ENCODE measurements at places on chromosomes 2 and 18.

- DNase-seq, result no peak
Observed at GRCh38 chr2:233486778-233487552, 79.6 kb downstream of the USP40 start.

DNA sequence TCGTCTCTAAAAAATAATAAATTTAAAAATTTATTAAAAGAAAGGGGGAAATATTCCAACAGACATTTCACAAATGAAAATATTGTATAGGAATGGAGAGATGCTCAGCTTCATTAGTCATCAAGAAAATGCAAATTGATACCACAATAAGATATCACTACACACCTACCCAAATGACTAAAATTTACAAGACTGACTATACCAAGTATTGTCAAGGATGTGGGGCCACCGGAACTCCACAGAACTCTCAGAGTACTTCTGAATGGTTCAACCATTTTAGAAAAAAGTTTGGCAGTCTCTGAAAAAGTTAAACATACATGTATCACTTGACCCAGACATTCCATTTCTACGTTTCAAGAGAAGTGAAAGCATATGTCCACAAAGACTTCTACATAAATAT is 163.4 kb downstream of the EHBP1 start:
- no peak for DNase-seq

- no peak for DNase-seq
Observed at GRCh38 chr2:171407030-171407675, 26.6 kb downstream of the METTL8 start.

GRCh38 chr18:9658087-9658641 is 43.8 kb upstream of the PPP4R1 start:
- DNase-seq, result no peak

DNA sequence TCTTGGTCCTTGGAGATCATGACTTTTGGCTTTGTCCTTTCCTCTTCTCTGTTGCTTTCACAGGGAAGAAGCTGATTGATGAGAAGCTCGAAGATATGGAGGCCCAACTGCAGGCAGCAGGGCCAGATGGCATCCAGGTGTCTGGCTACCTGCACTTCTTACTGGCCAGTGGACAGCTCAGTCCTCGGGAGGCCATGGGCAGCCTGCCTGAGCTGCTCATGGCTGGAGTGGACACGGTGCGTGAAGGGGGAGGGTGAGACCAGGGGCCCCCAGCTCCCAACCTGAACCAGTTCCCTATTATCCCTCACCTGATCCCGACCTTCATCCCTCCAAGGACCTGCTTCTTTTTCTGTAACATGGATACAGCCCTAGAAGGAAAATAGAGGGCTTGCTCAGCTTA is 18.7 kb downstream of the PRKAG3 start:
- DNase-seq, result no peak

GRCh38 chr2:88735133-88735532 is 43.7 kb downstream of the RPIA start:
- no peak for DNase-seq

GRCh38 chr2:199606193-199606780 is 148.5 kb upstream of the SATB2 start:
- no peak for DNase-seq

GRCh38 chr18:905307-905947 is 756 bp downstream of the ADCYAP1 start:
- DNase-seq, result no peak

Measured in stimulated activated CD8-positive, alpha-beta memory T cell treated with anti-CD3 and anti-CD28 coated beads, Interleukin-15, amount 100 ng/mL, for 48 hours (primary cell).